H4 (cell line): ENCODE measurements at places on chromosomes 6 and 20. TPM values are rescaled to one million over a fixed set of nuclear protein-coding genes. Genes with fewer than 3 reads are reported as not detected.

MOG gene
- total RNA-seq: not detected in 2 replicates

ANKEF1 gene
- total RNA-seq: 4.1 and 4.4 TPM in 2 replicates

SLC13A3 gene
- total RNA-seq: 0.12 TPM in 1 of 2 replicates, not detected in the other

CD93 gene
- not detected in 2 replicates for total RNA-seq

TRIM10 gene
- not detected in 2 replicates for total RNA-seq

GRCh38 chr20:33790566-33790965 lies 20.6 kb upstream of the CHMP4B start:
- DNase-seq: no peak

DNA sequence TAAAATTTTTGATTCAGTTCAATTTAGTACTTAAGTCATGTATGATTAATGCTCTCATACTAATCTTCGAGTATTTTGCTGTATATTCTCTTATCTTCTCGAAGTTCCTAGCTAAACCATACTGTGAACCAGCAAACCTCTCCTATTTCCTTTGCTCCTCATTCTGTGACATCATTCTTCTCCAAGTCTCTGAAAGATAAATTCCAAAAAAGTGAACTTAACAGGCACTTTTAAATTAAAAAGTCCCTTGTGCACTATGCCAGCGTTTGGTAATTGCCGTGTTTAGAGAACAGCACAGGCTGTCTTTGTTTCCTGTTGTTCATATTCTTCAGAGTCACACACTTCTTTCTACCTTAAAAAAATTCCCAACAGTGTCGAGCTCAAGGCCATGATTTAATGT lies 188.4 kb upstream of the PHACTR1 start:
- DNase-seq: no peak

DNA sequence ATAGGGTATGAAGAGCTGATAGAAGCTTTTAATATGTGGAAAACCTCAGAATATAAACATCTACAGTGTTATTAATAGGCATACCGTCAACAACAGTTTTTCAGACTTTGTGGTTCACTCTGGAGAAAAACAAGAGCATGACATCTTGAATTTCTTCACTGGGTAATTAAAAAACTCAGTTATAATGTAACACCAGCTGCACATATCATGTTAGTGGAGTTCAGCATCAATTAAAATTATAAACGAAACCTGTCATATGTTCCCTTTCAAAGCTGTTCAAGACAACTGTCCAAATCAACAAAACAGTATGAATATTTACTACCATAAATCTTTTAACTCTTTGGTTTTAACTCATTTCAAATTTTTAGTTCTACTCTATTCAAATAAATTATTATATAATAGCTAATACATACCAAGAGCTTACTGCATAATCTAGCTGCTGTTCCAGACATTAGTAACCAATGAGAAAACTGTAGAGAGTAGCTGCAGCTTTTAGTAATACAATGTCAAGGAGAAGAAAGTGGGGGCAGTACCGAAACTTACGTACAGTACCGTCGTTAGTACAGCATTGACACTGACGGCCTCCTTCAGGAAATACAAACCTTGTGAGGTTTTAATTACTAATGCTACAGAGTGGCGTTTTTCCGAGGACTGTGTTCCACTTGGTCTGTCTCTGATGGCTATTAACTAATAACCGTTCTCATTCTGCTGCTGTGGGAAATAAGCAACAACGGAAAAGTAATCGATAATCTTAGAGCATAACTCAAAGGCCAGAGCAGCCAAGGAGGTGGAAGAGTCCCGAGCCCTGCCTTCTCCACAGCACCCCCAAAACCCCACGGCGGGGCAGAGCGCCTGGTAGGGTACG lies 532 bp upstream of the PM20D2 start:
- DNase-seq: no peak

GRCh38 chr6:168370310-168370991 lies 50.9 kb upstream of the DACT2 start:
- DNase-seq: peak; percentile 18

- DNase-seq: no peak
Observed at GRCh38 chr6:20891161-20891560, 356.9 kb downstream of the CDKAL1 start.

GRCh38 chr6:90610301-90610750 lies 23.5 kb upstream of the MAP3K7 start:
- DNase-seq: no peak

- no peak for DNase-seq
Observed at GRCh38 chr6:101845621-101846020, 452.1 kb downstream of the GRIK2 start.

DNA sequence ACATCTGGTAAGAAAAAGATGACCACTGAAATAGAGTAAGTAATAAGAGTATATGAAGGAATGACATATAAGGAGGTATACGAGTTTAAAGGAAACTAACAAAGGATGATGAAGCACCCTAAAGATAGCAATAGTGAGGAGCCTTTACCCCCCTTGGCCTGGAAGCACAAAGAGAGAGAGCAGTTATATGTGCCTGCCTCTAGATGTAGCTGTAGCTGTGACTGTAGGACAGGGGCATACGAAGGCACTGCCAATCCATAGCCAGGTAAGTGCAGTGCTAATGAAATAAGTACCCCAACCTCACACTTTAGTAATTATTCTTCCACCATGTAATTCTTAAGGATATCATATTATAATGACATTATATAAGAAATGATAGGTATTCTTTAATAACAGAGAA lies 90.1 kb upstream of the FKBP1C start:
- no peak for DNase-seq

DNA sequence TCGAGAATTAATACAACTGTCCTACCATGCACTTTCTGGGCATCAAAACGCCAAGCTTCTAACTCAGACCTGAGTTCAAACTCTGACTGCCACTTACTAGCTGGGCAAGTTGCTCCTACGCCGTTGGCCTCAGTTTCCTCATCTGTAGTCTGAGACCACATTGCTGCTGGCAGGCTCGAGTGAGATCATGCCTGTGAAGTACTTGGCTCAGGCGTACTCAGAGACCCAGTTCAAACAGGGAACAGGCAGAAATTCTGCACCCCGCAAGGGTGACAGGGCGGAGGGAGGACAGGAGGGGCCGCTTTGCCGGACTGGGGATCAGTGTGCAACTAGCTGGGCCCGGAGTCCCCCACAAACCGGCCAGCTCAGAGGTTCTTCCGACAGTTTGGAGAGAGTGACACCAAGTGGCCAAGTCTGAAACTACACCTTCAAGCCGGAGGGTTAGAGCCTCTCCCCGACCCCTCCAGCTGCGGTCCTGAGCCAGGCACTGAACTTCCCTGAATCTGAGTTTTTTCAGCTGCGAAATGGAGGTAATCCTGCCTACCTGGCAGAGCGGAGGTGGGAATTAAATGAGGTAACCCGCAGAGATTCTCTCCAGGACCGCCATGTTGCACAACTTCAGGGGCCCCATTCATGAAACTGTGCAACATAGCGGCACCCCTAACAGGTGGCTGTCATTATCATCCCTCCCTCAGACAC lies 46.0 kb upstream of the PTPN1 start:
- no peak for DNase-seq

DNA sequence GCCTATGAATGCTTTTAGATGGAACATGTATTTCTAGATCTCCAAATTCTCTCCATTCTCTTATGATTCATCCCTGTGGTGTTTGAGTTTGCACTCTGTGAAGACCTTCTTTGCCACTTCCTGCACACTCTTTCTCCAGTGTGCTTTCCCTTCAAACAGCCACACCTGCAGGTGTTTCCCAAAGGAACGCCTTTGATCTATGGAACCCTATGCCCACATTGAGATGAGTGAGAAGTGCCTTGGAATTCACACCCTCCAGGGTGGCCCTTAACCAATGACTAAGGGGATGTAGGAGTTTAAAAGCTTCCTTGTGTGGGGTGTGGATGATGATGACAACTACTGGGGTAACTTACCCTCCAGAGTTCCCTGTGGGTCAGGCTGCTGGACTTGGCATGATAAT lies 570.1 kb downstream of the DHX35 start:
- no peak for DNase-seq
